ENCODE measurements at places on chromosomes 6 and 20. TPM values are rescaled to one million over a fixed set of nuclear protein-coding genes. Genes with fewer than 3 reads are reported as not detected.

The FLRT3 gene
- total RNA-seq, result 46.0 TPM

The SLC22A16 gene
- 0.49 TPM for total RNA-seq

The PTK6 gene
- not detected for total RNA-seq

The HLA-DOB gene
- total RNA-seq, result not detected

The KIAA1755 gene
- total RNA-seq, result 2.5 TPM

Measured in temporal lobe (tissue), 4 donors.